ENCODE measurements at places on chromosomes 3 and 15.

GRCh38 chr3:174846055-174846454, 13.1 kb upstream of the NAALADL2 start:
- DNase-seq, result no peak

DNA sequence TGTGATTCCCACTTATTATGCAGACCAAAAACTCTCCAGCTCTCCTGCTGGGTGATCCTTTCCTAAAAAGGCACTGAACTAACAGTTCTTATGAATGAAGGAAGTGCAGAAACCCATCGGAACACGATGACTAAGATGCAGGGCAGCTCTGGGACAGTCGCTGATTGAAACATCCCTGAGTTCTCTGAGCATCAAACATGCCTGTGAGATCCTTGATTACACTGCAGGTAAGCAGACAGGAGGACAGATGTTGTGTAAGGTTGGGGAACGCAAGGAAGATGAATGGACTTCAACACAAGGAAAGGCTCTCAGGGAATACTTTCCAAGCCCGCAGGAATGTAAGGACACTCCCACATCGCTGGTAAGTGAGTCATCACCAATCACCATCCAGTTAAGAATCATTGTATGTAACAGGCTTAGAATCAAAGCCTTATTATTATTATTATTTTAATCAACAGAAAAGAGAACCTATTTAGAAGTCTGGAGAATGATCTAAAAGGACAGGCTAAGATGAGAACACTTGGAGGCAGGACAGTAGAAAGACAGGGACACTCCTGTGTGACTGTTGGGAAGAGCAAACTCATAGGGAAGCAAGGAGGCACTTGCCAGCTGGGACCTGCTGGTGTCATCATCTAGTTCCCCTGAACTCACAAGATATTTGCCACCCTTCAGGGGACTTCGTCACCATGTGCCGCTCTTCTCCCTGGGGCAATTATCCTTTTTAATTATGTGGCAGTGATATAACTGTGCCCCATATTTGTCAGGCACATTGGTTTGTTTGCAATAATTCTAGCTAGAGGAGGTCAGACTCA, 26.0 kb downstream of the TMEM158 start:
- peak; percentile 11 for DNase-seq

- DNase-seq, result no peak
These were observed 11.9 kb upstream of the PDIA5 start for GRCh38 chr3:123054931-123055330.

GRCh38 chr15:57134071-57134605, 215.7 kb downstream of the TCF12 start:
- DNase-seq, result no peak

GRCh38 chr3:104879919-104880318, 486.8 kb upstream of the ALCAM start:
- no peak for DNase-seq

DNA sequence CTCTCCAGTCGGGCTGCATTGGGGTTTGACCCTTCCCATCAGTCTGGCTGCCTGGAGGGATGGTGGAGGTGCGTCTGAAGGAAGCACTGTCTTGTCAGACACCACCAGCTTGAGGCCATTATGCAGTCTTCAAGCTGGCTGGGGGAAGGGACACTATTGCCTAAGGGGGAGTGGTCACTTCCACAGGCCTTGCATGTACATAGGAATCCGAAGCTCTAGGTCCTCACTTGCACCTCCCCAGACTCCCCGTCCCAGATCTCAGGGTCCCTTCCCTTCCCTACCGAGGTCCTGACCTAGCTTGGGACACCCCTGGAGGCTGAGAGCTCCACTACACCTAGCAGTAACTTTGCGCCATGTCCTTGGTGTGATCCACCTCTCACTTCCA, 48.6 kb upstream of the KLF13 start:
- no peak for DNase-seq

- peak; percentile 24 for DNase-seq
These were observed 808 bp downstream of the GK5 start for GRCh38 chr3:142224482-142225072.

DNA sequence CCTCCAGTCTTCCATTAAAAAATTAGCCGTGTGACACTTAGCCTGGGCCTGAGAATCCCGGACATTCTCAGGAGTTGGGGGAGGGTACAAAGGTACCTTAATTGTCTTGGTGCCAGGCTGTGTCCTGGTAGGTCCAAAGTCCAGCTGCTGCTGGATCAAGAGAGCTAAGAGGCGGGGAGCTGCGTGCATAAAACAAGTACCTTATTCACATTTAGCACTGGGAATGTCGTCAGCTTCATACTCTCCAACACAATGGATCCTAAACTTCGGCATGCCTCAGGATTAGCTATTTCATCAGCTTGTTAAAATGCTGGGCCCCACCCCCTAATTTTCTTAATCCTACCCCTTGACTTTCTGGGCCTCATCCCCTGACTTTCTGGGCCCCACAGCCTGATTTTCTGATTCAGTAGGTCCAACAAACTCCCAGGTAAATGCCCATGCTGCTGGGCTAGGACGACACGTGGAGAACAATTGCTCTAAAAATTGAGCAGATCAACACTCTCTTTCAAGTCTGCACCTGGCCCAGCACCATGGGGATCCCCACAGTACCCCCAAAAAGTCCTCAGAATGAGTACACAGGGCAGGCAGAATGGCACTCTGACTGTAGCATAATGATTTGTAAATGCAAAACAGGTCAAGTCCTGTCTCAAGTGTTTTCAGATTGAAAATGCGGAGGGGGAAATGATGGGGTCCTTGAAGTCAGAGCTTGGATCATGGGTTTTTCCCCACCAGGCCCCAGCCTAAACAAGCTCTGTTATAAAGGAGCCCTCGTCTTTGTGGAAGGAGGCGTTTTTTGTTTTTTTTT, 5.6 kb upstream of the AEN start:
- DNase-seq, result no peak

GRCh38 chr15:96053031-96053780, 277.3 kb upstream of the NR2F2 start:
- DNase-seq, result peak; percentile 10

DNA sequence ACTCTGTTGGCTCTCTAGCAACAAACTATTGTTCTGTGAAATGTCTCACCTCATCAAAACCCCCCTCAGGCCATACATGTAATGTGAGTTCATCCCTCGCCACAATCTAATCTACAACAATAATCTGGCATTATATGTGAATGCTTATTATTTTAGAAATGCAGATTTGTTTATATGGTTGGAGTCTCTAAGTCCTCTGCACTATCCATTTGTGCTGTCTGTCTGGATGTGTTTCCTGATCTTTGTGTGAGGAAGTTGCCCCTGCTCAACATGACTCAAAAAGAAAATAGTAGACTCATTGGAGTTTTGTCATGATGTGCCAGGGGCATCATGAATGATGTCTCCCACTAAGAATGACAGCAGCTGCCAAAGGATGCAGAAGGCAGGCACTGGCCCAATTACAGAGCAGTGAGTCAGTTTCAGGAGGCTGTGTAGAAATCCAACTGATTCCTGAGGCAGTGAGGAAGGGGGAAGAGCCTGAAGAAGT, 161.6 kb upstream of the PDZRN3 start:
- DNase-seq, result no peak

- DNase-seq, result no peak
These were observed 748.9 kb downstream of the MECOM start for GRCh38 chr3:168914662-168915061.

Data from suppressor macrophage treated with lipopolysaccharide for 1 hour (primary cell).